ENCODE measurements at places on chromosomes 6 and 20.
A peak's percentile ranks its signal among the peaks of the same experiment; 100 is the strongest.

- DNase-seq = peak; percentile 94
Observed at GRCh38 chr6:33633462-33634158, 12.5 kb downstream of the ITPR3 start.

GRCh38 chr20:47785854-47786764 lies 828 bp upstream of the SULF2 start:
- peak; percentile 96 for DNase-seq

GRCh38 chr6:160430203-160430602 lies 82.0 kb downstream of the SLC22A3 start:
- DNase-seq = no peak

GRCh38 chr6:44409207-44409794 lies 21.8 kb downstream of the CDC5L start:
- DNase-seq = no peak

- DNase-seq = no peak
Observed at GRCh38 chr20:22866812-22867341, 168.2 kb upstream of the SSTR4 start.

DNA sequence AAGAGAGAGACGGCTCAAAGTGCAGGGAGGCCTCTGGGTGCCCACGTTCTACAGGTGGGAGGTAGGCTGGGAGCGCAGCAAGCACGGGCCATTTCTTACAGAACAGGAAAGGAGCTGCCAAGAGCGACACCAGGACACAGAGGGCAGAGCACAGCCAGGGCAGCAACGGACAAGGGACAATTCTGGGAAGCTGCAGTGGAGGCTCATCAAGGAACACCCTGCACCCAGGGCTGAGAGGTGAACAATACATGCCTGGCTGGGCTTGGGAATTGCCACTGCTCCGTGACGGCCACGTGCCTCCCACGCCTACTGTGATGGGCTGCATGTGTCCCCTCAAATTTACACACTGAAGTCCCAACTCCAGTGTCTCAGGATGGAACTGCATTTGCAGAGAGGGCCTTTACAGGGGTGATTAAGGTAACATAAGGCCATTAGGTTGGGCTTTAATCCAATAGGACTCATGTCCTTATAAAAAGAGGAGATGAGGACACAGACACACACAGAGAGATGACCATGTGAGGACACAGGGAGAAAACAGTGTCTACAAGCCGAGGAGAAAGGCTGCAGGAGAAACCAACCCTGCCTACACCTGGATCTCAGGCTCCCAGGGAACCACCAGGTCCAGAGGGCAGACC lies 13.6 kb downstream of the SERPINB6 start:
- no peak for DNase-seq

GRCh38 chr6:67896476-67896875 lies 738.6 kb upstream of the ADGRB3 start:
- DNase-seq = no peak

DNA sequence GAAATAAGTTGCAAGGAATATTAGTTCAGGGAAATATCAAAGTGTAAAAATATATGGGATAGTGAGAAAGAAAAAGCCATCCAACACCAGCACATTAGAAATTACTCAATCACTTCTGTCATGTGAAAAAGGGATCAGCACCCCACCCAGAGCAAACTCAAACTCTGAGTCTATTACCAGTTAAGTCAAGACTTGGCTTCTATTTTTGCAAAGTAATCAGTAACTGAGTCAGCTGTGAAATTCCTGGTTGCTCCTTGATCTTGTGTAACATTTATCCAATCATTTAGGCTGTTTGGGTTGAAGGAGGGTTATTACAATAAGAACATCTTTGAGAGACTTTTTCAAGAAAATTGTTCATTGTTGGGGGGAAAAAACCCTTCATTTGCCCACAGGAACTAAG lies 51.2 kb downstream of the SLC22A23 start:
- DNase-seq = no peak

- no peak for DNase-seq
Observed at GRCh38 chr20:4814696-4815252, 93.1 kb downstream of the PRND start.

GRCh38 chr6:75169689-75170586 lies 35.9 kb downstream of the COL12A1 start:
- no peak for DNase-seq

- no peak for DNase-seq
Observed at GRCh38 chr6:116004841-116005815, 55.6 kb downstream of the FRK start.

- DNase-seq = no peak
Observed at GRCh38 chr6:40444312-40444711, 142.9 kb downstream of the LRFN2 start.

GRCh38 chr6:119444642-119445557 lies 95.3 kb upstream of the MAN1A1 start:
- no peak for DNase-seq

DNA sequence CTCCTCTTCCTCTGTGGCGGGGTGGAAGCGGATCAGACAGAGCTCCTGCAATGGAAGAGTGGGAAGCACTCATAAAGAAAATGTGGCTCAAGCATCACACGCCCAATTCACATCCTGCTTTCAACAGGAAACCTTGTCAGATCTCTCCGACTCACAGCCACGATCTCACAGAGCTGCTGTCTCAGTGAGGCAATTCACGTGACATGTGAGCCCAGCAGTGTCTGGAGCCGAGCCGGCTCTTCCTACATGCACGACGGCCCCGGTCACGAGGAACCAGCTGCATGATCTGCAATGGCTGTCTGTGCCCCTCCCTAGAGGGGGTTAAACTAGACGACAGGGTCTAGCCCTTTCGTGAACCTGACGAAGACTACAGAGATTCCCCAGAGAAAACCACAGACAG lies 29.5 kb upstream of the TCFL5 start:
- no peak for DNase-seq

DNA sequence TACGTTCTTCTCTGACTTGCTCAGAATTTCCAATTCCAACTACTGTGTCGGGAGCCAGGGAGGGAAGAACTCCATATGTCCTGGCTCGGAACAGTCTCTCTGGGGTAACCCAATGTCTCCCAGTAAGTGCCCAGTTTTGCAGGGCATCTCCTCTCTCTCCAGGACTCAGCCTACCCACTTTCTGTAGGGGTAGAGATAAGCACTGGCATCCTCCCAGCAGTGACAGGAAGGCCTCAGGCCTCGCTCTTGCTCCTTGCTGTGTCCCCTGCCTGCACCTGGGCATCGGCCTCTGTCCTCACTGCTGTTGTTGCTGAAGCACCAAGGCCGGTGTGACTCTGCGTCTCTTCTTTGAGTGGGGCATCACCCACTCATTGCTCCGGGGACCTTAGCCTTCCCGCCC lies 388.9 kb upstream of the JARID2 start:
- no peak for DNase-seq

DNA sequence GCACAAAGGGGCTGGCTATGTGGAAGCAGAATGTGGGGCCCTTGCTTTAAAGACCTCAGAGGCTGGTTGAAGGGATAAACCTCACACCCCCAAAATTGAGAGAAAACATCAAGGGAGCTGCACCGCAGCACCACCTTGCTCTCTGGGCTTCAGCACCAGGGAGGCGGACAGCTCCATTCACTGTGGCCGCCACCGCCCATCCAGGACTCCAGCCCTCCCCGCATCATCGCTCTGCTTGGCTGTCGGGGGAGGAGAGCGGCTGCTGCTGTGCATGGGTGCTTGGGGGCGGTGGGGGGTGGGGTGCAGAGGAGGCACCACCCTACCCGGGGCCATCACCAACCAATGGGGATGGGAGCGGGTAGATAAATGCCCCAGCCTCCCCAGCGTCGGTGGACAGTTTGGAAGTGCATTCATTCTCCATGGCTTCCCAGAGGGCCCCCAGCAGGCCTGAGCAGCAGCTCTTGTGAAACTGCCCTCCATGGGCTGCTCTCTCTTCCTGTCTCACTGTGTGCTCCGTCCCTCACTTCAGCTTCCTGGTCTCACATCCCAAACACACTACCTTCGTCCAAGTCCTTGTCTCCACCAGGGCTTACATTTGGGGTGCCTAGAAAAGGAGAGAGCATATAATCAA lies 75.7 kb upstream of the BHLHE23 start:
- peak; percentile 71 for DNase-seq

GRCh38 chr20:50020288-50020687 lies 37.5 kb downstream of the SNAI1 start:
- DNase-seq = no peak

GRCh38 chr6:2798586-2799134 lies 33.5 kb downstream of the WRNIP1 start:
- no peak for DNase-seq

GRCh38 chr6:168232062-168232461 lies 87.5 kb downstream of the DACT2 start:
- DNase-seq = no peak

- DNase-seq = no peak
Observed at GRCh38 chr6:168127384-168127868, 48.4 kb upstream of the FRMD1 start.

DNA sequence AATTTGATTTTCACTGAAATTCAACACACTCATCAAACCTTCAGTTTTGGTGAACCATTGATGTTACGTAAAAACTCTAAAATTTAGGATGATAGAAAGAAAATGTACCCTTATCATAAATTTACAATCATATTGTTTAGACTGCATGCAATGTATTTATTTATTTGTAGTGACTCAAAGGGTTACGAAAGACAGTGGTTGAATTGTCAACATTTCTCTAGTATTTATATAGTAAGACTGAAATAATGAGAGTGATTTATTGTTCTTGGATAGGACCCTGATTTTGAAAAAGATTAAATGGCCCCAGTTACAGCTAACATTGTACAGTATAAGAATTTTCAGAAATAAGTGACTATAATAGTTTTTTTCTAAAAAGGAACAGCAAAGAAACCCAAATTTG lies 591.5 kb downstream of the RFPL4B start:
- DNase-seq = no peak

GRCh38 chr20:14816471-14816870 lies 479.1 kb upstream of the FLRT3 start:
- no peak for DNase-seq

GRCh38 chr6:33392595-33392948 lies 949 bp downstream of the KIFC1 start:
- DNase-seq = peak; percentile 11

GRCh38 chr20:3378138-3378537 lies 29.3 kb downstream of the DNAAF9 start:
- DNase-seq = no peak

- no peak for DNase-seq
Observed at GRCh38 chr20:13402171-13402760, 181.2 kb downstream of the ISM1 start.

DNA sequence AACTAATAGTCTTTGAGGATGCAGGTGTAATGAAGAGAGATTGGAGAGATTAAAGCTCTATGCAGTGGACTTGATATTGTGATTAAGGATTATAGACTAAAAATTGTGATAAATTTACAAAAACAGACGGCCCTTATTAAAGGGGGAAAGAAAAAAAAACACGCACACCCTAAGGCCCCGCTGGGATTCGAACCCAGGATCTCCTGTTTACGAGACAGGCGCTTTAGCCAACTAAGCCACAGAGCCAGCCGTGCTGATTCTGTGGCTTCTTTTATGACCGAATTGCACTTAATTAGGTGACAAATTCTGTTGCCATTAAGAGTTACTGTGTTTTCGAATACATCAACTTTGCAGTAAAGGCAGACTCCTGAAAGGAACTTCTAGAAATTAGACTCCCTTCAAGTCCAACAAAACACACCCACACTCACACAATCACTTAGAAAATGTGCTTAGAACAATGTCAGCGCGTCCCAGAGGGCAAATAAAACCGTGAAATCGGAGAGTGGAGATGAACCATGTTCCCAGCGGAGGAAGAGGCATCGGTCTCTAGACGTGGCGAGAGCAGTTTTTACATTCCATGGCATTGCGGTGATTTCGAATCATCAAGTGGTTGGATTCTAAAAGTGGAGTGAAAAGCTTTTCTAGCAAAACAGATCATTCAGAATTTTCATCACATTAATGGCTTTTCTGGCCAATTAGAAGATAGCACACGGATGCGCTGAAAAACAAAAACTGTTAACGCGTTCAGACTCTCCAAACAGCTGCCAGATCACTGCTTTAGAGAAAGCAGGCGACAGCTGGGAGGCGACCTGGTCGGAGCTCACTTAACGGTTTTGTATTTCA lies 122.6 kb downstream of the GPX5 start:
- peak; percentile 95 for DNase-seq

DNA sequence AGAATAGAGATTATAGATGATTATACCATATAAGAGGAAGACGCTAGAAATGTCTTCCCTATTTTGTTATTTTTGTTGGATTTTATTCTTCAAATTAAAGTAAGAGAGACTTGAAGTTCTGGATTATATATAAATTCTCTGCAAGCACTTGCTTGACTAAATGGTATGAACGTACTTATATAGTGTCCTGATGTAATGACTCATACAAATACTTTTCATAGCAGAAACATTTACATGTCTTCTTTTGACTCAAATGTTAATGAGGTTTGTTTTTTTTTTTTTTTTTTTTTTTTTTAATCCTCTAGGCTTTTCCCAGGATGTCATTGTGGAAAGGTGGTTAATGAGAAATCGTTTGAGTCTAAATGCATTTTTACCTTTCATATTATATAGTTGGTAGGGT lies 55.0 kb downstream of the PDE7B start:
- DNase-seq = no peak

GRCh38 chr20:59178983-59179595 lies 15.5 kb downstream of the ZNF831 start:
- no peak for DNase-seq

All from kidney (tissue), 22 donors.